Effector CD8-positive, alpha-beta T cell (primary cell): ENCODE measurements at places on chromosomes 4 and X.

DNA sequence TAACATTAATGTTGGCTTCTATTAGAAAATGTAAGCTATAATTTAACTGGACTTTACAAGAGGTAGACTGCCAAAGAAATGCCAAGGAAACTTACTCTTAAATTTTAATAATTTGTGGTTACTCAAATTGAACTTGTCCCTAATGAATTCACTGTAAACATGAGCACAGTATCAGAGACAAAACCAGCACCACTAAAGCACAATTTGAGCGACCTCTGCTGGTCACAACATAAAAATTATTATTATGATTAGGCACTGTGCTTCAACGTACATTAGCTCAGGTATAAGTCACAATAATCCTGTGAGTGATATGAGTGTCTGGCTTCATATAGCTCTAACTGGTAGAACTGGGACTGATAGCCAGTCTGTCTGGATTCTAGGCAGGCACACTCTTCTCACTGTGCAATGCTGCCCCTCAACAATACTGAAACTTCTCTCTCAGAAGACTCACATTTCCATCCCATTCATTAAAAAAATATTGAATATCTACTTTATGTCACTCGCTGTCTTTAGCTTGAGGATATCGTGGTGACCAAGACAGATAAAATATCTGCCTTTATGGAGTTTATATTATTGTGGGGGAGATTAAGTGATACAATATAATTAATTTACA, 8.0 kb downstream of the NUDT6 start:
- no peak for DNase-seq

DNA sequence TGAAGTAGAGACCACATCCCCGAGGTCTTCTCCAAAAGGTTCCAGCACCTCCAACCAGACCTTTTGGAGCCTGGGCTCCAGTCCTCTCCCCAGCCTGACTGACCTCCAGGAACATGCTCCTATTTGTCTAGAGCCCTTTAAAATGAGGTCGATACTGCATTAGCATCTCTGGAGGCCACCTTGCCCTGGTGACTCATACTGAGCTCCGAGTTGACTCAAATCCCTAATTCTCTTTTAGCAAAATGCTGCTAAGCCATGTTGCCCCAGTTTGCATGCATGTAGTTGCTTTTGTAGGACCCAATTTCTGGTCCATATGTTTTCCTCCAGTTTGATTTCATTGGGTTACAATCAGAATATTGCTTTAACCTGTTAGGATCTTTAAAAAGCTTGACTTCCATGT, 43.5 kb upstream of the CITED1 start:
- no peak for DNase-seq

- DNase-seq, result no peak
Observed at GRCh38 chrX:150236327-150236726, 126.8 kb upstream of the MAMLD1 start.

GRCh38 chrX:71393919-71394318, 27.8 kb downstream of the TAF1 start:
- no peak for DNase-seq

DNA sequence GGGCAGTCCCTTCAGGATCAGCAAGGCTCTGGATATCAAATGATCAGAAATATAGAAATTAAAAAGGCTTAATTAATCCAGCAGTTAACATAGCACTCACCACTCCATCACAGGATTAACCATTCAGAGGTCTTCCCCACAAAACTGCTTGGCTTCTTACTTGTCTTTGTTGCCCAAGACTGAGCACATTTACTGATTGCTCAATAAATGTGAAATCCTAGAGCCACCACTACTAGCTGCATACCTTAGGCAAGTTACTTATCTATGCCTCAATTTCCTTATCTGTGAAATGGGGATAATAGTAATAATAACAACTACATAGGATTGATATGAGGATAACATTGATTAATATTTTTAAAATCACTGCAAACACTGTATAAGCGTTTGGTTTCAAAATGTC, 124.2 kb downstream of the ARHGAP6 start:
- DNase-seq, result no peak

DNA sequence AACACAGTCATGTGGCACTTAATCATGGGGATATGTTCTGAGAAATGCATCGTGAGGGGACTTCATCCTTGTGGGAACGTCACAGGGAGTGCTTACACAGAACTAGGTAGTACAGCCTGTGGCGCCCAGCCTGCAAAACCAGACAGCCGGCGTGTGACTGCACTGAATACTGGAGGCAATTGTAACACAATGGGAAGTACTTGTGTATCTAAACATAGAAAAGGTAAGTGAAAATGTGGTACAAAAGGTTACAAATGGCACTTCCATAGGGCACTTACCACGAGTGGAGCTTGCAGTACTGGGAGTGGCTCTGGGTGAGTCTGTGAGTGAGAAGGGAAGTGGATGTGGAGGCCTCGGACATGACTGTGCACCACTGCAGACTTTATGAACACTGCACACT, 5.2 kb downstream of the TLR3 start:
- DNase-seq, result no peak

DNA sequence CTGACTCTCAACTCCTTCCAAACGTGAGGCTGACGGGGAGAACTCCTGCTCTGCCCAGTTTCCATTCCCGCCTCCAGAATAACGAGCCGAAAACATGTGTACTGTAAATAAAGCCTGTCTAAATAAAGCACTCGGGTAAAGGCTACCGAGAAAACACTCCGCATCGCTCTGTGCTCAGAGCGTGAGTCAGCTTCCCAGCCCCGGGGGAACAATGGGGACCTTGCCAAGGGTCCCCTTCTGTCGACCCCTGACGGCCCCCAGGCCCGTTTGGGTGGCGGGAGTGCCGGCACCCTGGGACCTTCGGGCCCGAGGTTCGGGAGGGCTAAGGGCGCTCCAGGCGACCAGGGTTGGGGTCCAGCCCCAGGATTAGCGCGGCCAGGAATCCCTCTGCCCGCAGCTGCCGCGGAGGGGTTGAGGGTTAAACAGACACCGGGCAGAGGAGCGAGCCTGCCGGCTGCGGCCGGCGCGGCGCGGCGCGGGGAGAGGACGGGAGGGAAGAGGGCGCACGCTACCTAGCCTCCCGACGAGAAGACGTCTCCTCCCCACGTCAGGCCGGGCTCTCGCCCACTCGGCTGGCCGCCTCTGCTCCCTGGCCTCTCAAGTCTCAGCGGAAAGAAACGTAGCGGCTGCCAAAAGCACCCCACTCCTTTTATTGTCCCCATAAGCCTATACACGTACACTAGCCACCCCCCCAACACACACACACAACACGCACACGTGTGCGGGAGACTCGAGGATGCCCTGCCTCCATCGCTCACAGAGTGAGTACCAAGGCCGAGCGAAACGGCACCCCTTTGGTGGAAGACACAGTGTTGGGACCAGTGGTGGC, 85.5 kb downstream of the BCOR start:
- no peak for DNase-seq

DNA sequence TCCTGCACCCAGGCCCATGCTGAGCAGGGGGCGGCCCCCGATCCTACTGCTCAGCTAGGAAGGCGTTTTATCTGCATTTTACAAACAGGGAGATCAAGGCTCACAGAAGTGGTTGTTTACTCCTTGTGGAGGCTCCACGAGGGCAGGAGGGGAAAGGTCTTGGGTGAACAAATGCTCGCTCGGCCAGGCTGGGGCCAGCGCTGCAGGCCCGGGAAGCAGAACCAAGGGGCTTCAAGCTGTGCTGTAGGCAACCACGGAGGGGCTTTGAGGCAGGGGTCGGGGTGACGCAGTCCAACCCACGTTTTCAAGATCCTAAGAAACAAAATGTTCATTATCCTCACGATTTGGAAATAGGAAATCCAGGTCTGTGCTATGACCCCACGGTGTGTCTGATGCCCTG, 125.8 kb downstream of the HMX1 start:
- DNase-seq, result no peak

- DNase-seq, result no peak
Observed at GRCh38 chr4:169484485-169484884, 127.9 kb downstream of the NEK1 start.

DNA sequence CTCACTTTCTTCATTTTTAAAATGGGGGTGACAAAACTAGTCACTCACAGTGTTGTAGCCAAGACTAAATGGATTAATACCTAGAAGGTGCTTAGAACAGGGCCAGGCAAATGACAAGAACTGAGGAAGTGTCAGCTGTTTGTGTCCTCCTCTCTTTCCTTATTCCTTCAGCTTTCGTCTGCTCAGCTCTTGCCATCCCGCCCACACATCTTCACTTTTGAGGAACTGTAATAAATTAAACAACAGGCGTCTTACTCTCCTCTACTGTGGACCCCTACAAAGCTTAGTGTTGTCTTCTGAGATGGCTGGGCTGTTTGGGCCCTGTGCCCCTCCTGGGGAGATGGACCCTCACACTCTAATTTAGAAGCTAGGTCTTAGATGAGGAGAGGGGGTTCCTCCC, 2.7 kb downstream of the HPSE start:
- no peak for DNase-seq

DNA sequence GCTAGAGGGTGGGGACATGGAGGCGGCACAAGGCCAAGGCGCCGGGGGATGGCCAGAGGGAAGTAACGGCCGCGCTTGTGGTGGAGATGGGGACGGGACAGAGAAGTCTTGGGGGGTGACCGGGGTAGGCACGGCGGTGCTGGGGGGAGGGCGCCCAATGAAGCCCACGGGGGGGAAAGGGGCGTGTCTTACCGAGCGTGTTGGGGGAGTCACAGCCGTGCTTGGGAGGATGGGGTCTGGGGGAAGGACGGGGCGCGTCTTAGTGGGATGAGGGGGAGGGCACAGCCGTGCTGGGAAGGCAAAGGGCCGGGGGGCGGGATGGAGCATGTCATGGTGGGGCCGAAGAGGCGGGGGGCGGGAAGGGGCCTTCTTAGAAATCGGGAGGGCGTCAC, 952 bp downstream of the ARSD start:
- no peak for DNase-seq

DNA sequence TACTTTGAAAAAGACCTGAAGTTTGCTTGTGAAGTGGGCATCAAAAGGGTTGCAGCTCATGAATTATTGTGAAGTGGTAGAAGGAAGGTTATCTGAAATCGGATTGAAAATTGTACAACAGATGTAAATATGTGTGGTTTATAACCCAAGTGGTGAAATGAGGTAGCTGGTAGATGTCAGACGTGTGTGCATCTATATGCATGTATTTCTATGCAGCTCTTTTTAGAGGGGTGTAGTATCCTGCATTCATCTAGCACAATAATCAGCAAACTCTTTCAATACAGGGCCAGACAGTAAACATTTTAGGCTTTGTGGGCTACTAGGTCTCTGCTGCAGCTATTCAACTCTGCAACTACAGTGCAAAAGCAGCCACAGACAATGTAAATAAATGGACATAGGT, 9.4 kb downstream of the ATRX start:
- no peak for DNase-seq

DNA sequence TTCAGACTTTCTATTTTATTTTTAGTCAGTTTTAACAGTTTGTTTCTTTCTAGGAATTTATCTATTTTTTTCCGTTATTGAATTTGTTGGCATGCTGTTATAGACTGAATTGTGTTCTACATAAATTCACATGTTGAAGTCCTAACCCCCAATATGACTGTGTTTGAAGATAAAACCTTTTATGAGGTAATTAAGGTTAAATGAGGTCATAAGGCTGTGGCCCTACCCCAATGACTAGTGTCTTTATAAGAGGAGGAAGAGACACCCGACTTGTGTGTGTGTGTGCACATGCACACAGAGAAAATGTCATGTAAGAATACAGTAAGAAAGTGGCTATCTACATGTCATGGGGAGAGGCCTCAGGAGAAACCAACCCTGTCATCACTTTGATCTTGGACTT, 146.3 kb downstream of the BRWD3 start:
- no peak for DNase-seq

DNA sequence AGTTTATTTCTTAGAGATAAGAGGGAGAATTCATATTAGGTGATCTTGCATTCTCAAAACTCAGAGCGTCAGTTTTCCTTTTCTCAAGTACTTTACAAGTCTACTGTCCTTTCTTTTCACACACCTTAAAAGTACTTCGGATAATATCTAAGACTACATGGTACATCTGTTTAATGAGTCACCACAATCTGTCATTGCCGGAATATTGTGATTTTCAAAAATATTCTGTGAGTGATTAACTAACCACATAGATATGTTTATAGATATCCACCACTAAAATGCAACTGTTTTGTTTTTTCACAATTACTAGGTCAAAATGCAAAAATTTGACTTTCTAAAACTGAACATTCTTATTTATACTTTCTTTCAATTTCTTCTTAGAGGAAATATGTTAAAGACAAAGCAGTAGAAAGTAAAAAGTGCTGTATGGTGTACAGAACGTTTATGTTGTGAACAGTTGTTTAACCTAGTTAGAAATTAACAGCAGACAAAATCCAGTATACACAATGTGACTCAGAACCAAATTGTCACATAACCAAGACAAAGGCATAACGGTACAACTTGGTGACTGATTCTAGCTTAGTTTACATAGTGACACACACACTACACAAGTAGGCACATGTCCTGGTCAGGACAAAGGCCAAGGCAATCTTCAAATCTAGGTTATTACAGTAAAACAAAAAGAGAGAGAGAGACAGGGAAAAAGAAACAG, 482.9 kb downstream of the NAF1 start:
- no peak for DNase-seq

GRCh38 chr4:42452823-42453222, 55.5 kb downstream of the SHISA3 start:
- no peak for DNase-seq

DNA sequence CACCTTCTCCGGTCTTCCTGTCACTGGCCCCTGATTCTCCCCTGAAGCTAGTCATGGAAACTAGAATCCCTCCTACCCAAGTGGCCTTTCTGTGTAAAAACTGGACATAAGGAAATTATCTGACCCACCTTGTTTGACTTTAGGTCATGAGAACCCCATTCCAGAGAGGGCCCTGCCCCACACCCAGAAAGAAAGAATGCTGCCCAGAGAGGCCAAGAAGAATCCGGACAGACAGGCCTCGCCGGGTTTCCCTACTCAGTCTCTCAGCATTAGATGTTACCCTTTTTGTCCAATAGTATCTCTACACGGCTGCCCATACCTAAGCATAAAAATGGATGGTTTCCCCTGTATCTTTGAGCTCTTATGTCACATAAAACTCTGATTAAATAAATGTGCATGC, 83.3 kb upstream of the HELT start:
- no peak for DNase-seq

- DNase-seq, result no peak
Observed at GRCh38 chrX:107716118-107716684, 59.4 kb downstream of the TSC22D3 start.

DNA sequence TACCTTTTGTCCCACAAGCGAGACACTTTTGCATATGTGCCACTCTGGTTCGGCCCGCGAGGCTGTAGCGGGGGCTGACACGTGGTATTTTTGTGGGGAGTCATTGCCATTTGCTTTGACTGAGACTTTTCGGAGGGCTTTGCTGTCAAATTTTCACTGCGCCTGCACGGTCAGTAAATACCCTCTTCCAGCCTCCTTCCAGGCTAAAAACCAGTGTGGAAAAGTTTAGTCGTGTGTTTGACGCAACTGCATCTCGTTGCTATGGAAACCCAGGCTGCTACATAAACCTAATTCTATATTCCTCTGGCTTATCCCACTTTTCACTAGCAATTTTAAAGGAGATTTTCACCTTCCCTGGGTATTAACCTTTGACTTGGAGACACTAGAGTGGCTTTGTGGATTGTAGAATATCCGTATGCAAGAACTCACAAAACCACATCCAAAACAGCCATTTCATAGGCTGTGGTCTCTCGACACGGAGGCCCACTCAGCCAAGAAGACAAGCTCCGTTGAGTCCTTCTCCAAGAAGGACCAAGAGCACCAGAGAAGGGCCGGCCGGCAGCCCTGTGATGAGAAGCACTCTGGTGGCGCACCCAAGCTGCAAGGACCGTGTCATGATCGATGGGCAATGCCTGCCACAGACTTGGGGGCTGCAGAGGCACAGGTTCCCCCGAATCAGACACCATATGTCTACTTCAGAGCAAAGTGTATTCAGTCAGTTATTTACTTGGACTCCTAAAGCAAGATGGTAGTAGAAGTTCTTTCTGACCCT, 38.4 kb upstream of the ENPP6 start:
- DNase-seq, result no peak
